ENCODE measurements at places on chromosomes 13 and 19.

- DNase-seq: no peak
Measured at GRCh38 chr19:49431330-49431749, 6.2 kb downstream of the GFY start.

- no peak for DNase-seq
Measured at GRCh38 chr13:42395086-42395821, 123.3 kb downstream of the AKAP11 start.

DNA sequence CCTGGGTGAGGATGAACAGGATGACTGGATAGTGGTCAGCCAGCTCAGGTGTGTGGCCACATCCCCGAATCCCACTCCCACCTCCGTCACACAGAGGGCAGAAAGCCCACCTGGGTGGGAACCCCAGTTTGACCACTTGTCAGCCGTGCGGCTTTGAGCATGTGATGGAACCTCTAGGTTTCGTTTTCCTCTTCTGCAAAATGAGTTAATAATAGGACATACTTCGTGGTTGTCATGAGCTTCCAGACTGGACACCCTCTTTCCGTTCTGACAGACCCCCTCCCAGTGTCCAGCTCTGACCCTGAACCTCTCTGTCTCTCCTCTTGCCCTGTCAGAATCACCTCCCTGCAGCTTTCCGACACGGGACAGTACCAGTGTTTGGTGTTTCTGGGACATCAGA, 1.8 kb downstream of the AXL start:
- no peak for DNase-seq

DNA sequence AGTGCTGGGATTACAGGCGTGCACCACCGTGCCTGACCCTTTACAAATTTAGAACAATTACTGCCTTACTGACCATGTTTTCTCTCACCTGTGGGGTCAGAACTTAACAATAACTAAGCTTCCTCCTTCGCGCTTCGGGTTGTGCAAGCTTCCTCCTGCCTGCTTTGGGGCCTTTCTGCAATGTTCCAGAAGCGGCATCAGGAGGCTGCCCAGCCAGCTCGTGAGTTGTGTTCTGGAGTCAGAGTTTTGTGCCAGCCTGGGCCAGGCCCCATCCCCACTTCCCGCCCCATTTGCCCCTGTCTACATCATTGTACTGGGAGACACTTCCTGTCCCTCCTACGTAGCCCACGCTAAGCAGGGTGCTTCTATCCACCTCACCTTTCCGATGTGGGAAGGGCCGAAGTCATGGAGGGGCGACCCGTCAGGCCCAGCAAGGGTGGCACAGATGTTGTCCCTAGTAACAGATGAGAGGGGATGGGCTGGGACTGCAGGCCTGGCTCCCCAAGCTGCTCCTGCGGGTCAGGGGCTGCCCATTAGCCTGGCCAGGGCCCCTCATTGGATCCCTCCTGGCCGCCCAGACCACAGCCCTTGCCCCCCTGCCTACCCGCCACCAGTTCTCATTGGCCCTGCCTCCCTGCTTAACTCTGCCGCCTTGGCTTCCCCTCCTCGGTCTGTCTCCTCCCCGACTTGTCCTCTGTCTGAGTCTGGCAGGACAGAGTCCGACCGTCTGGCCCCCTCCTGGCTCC, 13.4 kb downstream of the UHRF1 start:
- DNase-seq: no peak

- DNase-seq: peak; percentile 84
Measured at GRCh38 chr19:19338082-19338481, 17.5 kb downstream of the MAU2 start.

DNA sequence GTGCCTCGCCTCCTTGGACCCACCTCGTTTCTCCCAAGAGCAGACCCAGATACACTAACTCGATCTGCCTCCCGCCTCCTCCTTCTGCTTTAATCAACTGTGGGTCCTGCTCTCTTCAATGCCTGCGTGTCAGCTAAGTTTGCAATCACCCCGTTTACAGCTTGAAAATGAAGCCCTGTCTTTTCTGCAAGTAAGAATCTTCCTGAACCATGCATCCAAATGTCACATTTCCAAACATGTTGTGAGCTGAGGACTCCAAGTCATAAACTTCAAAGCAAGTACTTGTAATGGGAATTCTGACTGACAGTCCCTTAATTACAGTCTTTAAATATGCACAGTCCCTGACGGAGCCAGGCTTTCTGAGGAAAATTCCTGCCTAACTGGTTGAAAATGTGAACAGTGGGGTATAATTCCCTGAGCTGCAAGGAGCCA, 154.9 kb upstream of the UQCRFS1 start:
- DNase-seq: no peak

DNA sequence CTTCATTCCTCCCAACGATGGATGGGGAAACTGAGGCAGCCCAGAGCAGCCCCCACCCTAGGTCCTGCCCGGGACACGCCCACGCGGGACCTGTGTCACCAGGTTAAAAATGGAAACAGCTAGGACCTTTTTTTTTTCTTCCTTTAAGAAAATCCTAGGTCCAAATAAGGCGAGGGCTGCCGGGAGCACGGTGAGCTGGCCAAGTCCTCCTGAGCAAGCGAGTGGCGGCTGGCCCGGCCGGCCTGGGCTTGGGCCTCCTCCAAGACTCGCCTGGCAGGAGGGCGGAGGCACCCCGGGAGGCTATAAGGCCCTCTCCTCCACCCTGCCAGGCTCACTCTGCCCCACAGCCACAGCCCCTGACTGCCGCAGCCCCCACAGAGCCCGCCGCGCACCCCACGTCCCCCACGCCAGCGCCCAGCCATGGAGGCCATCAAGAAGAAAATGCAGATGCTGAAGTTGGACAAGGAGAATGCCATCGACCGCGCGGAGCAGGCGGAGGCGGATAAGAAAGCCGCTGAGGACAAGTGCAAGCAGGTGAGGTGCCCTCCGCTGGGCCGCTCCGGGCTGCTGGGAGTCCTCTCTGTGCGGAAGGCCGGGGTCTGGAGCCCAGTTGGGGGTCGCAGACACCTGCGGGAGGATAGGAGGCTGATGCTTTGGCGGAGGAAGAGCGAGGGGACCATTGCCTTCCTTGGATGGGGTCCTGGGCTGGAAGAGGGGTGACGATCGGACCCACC, 8.9 kb upstream of the TPM4 start:
- DNase-seq: peak; percentile 83

- peak; percentile 98 for DNase-seq
Measured at GRCh38 chr19:582497-583197, 7.0 kb upstream of the HCN2 start.

DNA sequence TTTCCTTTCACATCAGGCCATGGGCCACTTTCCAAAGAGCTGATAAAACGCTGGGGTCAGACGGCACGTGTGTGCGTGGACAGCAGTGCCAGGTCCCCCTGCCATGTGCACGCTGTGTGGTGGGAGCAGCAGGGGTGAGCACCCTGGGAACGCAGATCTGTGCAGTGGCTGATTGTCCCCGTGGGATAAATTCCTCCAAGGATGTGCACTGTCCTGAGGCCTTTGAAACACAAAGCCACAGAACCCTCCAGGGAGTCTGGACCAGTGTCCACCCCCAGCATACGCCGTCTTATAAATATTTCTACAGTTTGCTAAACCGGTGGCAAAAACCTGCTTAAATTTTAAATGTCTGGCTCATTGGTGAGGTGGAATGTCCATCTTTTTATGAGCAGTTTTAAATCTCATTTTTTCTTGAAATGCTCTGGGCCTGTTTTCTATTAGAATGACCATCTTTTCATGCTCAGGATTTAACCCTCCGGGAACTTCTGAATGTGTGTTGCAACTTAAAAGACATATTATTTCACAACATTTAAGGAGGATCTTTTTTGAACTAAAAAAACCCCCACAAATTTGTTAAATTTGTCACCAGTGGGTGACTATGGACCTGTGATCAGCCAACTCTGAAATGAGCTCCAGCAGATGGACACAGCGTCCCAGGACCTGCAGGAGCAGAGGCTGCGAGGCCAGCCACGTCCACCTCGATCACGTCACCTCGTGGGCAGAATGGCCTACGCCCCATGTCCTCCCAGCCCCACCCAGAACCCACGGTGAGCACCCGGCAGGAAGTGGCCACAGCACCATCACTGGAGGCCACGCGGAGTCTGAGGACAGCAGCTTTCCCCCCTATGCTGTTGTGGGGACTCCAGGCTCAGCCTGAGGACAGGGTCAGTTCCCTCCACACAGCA, 68.6 kb downstream of the RASA3 start:
- peak; percentile 63 for DNase-seq

- DNase-seq: no peak
Measured at GRCh38 chr13:99357941-99358340, 50.7 kb upstream of the GPR183 start.

DNA sequence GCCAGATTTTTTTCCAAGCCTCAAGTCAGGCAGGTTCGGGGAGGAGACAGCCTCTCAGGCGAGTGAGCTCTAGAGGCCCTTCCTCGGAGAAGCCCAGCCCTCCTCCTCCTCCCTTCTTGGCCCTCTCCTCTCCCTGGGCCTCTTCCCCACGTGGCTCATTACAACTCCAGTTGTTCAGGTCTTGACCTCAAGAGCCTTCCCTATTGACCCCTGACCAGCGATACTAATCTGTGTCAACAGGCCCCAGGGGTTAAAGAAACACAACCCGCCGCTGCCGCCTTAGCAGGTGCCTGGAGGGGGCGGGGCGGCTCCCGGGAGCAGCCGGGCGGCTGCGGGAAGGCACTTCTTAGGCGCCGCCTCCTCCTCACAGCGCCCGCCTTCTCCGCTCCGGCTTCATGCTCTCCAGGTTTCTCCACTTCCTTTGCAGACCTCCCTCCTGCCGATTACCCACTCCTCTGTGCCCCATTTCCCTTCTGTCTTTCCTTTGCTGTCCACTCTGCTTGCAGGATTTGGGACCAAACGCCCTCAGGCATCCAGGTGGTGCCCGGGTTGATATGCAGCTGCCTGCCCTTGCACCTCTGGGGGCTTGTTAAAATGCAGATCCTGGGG, 51.0 kb downstream of the LYL1 start:
- DNase-seq: peak; percentile 48

DNA sequence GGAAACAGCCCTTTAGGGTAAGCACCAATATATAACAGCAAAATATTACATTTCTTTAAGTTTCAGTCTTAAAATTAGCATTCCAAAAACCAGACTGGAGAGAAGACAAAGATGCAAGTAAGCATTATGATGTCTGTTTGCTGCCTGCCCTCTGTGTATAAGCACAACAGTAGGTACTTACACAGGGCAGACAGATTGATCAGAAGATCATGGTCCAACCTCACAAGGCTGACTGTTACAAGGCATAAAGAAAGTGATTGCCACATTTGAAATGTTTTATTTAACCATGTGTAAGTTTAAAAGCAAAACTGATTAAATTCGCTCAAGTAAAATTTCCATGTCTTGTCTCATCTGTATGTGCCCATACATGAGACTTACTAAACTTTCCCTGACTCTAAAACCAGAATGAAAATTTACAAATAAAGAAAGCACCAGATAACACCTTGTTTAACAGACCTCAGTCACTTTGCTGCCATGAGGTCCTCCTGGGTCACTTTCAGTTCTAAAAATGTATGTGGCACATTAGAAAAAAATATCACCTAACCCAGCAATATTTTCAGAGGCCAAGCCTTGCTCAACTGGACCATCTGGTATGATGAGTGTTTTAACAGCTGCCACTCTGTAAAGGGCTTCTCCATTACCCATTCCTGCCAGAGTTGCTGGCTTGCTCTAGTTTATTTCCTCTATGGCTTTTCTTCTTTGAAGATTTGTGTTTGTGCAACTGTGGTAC, 297.0 kb downstream of the RBM26 start:
- no peak for DNase-seq

- no peak for DNase-seq
Measured at GRCh38 chr13:40657307-40657706, 9.1 kb downstream of the FOXO1 start.

DNA sequence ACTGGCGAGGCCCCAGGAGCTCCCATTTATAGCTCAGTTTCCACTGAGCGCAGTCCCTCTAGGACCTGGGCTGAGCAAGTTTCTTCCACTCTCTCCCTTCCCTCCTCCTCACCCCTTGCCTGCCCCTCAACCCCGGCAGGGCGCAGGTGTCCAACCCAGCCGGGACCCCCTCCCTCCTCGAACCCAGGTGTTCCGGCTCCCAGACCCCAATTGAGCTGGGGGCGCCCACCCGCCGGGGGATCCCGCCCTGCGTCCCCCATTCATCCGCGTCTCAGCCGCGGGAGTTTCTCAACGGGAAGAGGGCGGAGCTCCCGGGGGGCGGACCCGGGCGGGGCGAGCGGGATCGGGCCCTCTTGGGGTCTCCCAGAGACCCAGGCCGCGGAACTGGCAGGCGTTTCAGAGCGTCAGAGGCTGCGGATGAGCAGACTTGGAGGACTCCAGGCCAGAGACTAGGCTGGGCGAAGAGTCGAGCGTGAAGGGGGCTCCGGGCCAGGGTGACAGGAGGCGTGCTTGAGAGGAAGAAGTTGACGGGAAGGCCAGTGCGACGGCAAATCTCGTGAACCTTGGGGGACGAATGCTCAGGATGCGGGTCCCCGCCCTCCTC, at the start of gene KIRREL2:
Gene KIRREL2, plus strand, starts transcription at position 366 of the 604 bp plus-strand sequence. Its CDS starts 209 bp downstream, at position 575.
- no peak for DNase-seq

GRCh38 chr19:14536926-14537692, 7.7 kb downstream of the TECR start:
- peak; percentile 91 for DNase-seq

GRCh38 chr19:13887517-13887916, 10.6 kb downstream of the NANOS3 start:
- DNase-seq: no peak

- no peak for DNase-seq
Measured at GRCh38 chr19:383040-383439, 25.9 kb downstream of the C2CD4C start.

DNA sequence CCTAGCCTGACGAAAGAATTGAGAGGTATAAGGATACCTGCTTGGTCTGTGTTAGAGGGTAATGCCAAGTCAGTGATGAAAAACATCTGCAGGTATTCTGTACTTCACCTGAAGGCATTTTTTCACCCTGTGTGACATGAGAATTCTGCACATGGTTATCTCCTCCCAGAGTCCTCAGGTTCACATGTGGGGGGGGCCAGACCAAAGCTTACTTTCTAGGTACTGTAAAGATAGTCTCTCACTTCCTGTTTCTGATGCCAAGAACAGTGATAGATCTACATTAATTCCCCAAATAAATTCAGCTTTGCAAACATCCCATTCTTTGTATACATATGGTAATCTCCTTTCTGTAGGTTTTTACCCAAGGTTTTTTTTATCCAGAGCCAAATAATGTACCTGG, 53.4 kb downstream of the GPC6 start:
- no peak for DNase-seq

DNA sequence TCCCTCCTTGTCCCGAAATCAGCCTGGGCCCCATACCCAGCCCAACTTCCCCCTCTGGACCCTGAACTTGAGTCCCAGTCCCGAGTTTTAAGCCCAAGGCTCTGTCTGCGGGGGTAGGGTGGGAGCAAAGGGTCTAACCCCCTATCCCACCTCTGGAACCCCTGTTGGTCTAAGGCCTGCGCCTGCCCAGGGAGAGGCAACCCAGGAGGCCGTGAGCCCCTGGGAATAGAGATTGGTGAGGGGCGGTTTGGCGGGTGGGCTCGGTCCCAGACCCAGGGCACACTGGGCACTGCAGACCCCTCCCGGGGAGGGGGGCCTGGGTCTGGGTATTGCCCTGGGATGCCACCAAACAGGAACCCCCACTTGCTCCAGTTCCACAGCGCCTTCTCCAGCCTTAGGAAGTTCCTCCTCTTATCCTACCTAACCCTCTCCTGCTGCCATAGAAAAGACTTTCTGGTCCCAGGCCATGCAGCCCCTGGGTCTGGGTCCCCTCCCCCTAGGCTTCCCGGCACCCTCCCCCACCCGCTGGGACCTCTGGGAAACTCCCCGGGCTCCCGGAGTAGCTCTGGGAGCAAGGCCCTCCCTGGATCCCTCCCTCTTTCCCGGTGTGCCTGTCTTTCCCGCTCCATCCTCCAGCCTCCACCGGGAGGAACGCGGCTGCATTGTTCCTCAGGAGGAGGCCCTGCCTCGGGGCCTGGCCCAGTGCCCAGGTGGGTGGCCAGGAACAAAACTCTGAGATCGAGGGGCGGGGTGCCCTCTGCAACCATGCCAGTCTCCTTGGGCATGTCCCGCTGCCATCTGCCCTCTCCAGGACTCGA, 33.6 kb upstream of the NANOS3 start:
- peak; percentile 64 for DNase-seq

All from adrenal gland (tissue), 19 donors.